ENCODE measurements at places on chromosomes 11 and 22.

DNA sequence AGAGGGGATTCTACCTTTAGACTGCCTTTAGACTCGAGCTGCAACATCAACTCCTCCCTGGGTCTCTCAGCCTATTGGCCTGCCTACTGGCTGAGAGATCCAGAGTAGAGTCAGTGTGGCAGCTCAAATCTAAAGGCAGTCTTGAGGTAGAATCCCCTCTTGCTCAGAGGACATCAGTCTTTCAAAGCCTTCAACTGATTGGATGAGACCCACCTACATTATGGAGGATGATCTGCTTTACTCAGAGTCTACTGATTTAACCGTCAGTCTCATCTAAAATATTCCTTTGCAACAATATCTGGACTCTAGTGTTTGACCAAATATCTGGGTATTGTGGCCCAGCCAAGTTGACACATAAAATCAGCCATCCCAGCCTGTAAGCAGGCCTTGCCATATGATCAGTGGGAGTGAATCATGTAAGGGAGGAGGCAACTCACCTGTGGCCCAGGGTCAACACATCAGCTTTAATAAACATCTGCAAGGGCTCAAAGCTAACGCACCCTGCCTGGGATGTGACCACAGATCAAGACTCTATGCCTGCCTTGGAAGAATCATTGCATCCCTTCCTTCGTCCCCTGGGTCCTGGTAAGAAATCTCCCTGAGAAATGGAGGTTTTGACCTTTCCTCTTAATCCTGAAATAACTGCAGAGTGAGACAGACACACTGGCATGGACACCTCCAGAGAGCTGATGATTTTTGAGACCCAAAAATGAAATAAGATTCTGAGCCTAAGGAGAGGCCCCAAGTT, 198.0 kb downstream of the DBX1 start:
- DNase-seq, result no peak

- no peak for DNase-seq
Observed at GRCh38 chr11:106397787-106398501, 320.5 kb downstream of the AASDHPPT start.

GRCh38 chr11:22780952-22781593, 48.5 kb downstream of the SVIP start:
- no peak for DNase-seq

DNA sequence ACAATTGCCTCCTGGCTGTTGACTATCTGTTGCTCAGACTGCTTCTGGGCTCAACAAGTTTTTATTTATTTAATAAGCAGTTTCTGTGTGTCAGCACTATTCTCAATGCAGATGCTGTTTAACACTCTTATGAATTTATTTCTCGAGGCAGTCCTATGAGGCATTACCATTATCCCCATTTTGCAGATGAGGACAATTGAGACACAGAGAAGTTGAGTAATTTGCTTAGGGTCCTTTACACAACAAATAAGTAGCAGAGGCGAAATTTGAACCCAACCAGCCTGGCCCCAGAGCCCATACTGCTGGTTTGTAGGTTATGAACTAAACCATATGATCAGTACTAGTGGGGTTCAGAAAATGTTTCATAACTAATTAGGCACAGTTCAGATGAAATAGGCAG, 58.7 kb downstream of the APIP start:
- no peak for DNase-seq

DNA sequence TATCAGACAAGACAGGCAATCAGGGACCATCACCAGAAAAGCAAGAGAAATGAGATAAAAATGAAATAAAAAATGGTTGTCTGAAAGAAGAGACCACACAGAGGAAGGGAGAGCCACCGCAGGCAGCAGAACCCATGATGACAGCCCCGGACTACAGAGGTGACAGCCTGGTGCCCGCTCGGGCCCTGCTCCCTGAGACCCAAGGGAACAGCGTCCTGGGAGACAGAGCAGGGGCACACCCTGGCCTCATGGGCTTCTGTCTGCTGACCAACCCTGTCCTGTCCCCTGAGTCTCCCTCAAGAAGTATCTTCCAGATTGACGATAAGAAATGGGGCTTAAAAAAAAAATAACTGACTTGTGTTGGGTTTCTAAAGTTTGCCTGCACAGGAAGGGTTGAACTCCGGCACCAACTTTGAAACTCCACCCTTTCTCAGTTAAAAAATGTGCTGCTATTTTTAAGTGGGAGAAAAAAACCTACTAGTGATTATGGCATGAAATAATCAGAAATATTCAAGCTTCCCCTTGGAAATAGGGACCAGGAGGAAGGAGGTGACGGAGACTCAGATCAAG, 70.1 kb upstream of the TTLL12 start:
- DNase-seq, result no peak

GRCh38 chr11:104003491-104003890, 32.9 kb upstream of the DDI1 start:
- DNase-seq, result no peak

GRCh38 chr11:106683435-106683834, 334.8 kb downstream of the GUCY1A2 start:
- no peak for DNase-seq

- DNase-seq, result no peak
Observed at GRCh38 chr11:110974731-110975130, 262.5 kb upstream of the ARHGAP20 start.
